ENCODE measurements at places on chromosomes 5 and 9.
A peak's percentile ranks its signal among the peaks of the same experiment; 100 is the strongest.

- peak; percentile 62 for DNase-seq
These were observed 26.0 kb downstream of the SKP2 start for GRCh38 chr5:36177715-36178523.

- DNase-seq, result no peak
These were observed 63.6 kb downstream of the FRMD3 start for GRCh38 chr9:83474631-83475030.

DNA sequence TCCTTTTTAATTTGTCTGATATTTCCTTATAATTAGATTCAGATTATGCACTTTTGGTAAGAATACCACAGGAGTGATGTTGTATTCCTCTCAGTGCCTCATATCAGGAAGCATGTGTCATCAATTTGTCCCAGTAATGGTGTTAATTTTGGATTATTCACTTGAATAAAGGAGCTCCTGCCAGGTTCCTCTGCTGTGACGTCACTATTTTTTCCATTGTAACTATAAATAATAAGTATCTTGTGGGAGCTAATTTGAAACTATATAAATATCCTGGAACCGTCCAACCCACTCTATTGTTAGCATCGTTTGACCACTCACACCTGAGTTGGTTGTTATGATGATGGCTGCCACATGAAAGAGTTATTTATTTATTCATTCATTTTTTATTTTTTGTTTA, 107.9 kb downstream of the INVS start:
- DNase-seq, result no peak

DNA sequence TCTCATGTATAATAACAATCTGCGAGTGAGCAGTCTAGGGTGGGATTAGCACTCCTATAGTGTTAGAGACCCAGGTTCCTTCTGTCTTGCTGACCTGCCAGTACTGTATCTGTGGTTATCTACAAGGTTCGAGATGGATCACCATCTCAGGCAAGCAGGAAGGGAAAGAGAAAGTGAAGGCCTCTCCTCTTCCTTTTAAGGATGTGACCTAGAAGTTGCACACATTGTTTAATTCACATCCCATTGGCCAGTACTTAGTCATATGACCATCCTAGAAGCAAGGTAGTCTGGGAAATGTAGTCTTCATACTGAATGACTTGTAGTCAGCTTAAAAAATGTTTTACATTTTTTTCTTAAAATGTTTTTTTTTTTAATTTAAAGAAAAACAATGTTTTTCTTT, 168.6 kb downstream of the CARTPT start:
- peak; percentile 91 for DNase-seq

DNA sequence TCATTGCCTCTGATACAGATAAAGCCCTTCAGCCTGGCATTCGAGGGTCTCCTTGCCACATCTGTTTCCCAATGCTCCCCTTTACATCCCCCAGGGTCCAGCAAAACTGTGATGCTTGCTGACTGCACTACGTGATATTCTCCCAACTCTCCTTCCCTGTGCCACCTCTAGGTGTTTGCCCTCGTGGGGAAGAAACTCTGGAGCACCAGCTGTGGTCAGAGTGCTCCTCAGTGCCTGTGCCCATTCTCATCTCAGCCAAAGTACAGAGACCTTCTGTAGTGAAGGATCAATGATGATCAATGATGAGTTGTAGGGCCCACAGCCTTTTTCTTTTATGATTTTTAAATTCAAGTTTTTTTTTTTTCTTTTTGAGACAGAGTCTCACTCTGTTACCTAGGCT, 40.3 kb upstream of the MELK start:
- DNase-seq, result no peak

DNA sequence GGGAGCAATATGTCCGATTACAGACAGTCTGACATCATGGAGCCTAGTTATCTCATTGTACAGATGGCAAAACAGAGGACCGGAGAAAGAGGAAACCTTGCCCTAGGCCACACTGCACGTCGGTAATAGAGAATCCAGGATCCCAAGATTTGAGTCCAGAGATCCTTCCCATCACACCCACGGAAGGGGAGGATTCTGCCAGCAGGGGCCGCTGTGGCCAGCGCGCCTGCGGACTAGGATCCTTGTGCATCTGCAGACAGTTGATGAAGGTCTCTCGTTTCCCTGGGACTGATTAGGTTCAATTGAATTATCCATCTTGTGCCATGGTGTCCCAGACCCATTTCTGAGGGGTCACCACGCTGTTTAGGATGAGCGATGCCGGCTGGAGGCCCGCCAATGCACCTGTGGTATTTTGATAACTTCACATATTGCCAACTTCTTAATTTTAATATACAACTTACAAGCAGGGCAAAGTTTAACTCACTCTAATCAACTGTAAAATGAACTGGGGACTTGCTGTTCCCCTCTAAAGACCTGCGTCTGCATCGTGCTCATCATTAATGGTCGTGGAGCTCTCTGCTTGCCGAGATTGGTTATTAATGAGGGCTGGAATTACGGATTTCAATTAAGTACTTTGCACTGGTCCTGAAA, 592.7 kb upstream of the BRINP1 start:
- DNase-seq, result peak; percentile 39

- DNase-seq, result no peak
These were observed 277.1 kb downstream of the PDE4D start for GRCh38 chr5:59616413-59616812.

- DNase-seq, result peak; percentile 59
These were observed 35.6 kb downstream of the NIM1K start for GRCh38 chr5:43227655-43228054.

DNA sequence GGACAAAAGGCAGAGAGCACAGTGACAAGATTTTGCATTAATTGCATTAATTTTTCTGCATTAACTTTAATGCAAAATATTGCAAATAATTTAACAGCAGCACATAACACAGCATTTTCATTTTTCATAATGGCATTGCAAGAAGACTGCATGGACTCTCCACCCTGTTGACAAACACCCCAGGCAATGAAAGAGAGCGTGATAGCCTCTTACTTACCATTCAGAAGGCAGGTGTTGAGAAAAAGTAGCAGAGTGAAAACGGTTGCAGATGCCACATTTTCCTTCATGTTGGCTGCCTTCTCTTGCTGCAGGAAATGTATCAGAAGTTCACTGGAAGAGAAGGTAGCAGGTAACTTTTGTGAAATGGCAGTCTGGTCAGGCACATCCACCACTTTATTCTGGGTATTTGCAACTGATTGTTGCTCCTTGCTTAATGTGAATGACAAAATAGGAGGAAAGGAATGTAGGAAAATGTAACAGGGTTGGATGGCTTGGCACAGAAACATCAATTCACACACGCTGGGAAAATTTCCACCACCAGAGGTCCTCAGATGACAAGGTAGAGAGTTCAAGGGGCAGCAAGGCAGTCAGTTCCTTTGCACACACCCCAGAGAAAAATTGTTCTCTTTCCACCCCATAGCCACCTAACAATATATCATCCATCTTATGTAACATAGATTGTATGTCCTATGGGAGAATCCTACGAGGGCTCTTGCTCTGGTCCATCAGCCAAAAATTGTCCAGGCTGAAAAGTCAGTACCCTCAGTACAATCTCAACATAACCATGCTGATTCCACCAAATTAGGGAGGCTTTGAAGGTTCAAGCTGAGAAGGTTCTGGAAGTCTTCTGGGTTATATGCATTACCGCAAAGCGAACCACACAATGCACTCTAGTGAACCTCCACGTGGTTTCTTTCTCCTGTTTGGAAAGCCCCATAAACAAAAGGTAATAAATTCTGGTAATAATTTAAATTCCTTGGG, 41.9 kb upstream of the AGXT2 start:
- DNase-seq, result peak; percentile 62

DNA sequence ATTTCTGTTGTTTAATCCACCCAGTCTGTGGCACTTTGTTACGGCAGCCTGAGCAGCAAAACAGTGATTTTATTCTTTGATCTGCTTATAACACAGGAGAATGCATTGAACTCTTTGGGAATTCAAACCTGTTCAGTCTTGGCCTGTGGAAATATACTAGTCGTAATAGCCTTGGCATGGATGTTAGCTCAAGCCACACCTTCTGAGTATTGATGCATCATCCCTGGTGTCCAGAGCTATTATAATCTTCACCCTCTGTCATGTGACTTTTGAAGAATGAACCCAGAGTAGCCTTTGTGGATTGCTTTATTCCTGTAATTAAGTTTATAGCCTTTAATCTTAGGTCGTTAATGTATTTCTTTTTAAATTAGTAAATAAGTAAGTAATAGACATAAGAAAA, 50.8 kb upstream of the TEX48 start:
- peak; percentile 8 for DNase-seq

DNA sequence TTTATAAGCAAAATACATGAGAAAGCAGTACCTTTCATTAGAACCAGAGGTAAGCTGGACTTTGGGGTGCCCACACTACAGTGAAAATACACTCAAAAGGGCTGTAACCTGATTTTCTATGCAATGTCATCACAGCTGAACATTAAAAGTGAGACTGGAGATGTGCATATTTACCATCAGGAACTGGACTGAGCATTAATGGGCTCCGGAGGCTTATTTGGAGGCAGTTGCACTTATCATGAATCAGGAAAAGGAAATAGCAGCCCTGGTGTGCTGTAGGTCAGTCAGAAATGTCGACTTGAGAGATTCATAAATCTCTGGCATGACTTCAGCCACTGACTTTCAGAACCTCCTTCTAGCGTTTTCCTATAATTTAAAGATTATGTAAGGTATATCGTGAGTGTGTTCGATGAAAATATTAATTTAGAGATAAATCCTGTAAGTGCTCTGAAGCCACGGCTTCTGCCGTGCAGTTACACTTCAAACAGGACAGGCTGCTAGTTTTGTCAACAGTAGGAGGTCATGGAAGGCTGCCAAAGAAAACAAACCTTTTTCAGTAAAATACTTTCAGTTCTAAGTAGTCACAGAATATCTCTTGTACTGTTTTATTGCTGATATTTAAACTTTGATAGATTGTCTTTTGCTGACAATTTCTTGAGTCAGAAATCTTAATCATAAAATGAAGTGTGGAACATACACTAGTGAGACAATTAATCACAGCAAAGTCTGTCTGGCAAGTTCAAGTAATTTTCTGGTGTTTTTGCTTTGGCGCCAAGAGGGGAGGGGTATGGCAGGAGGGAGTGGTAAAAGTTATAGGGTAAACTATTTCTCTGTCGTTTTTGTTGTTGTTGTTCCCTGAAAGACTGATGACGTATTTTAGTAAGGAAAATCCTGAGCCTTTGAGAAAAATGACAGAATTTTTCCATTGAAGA, 939.7 kb downstream of the NR2F1-AS1 start:
- peak; percentile 79 for DNase-seq

- no peak for DNase-seq
These were observed 17.9 kb upstream of the AFF4 start for GRCh38 chr5:132981288-132981687.

Data from mesenchymal stem cell (in vitro differentiated cells and primary cell).